HTR-8/SVneo (cell line): ENCODE measurements at places on chromosomes 6 and 20.

GRCh38 chr6:113281014-113281413 lies 576.1 kb upstream of the MARCKS start:
- DNase-seq = no peak

DNA sequence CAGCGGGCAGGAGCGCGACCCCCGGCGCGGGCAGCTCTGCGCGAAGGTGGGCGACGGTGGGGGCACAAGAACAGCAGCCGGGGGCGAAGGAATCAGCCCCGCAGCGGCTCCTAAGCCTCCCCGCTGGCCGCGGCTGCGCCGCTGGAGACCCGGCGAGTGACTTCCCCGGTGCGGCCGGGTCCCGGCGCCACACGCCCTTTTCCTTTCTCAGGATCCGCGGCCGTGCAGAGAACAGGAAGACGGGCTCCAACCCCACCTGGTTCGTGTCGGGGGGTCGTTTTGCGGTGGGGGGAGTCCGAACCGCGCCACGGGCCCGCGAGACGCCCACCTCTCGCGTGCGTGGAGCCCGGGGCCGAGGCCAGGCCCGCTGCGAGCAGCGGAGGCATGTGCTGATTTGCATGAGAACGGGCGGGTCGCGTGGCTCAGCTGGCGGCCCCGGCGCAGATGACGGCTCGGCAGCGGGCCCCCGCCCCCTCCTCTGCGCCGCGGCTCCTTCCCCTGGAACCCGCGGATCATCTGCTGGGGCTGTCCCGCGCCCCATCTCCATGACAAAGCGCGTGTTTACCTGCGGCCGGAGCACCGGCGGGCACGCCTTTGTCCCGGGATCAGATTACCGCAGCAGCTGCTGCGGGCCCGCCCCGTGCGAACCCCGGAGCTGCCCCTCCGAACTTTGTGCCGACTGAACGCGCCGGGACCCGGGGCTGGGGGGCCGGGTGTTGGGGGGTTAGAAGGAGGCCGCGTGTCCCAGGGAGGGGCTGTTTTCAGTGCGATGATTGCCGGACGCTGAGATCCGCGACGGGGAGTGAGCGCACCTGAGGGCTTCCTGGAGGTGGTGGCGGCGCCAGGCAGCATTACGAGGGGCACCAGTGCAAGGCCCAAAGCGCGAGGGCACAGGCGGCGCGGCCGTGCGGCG lies 4.9 kb upstream of the DLL1 start:
- no peak for DNase-seq

- no peak for DNase-seq
These were observed 234.8 kb downstream of the NRN1 start for GRCh38 chr6:5771759-5772390.

DNA sequence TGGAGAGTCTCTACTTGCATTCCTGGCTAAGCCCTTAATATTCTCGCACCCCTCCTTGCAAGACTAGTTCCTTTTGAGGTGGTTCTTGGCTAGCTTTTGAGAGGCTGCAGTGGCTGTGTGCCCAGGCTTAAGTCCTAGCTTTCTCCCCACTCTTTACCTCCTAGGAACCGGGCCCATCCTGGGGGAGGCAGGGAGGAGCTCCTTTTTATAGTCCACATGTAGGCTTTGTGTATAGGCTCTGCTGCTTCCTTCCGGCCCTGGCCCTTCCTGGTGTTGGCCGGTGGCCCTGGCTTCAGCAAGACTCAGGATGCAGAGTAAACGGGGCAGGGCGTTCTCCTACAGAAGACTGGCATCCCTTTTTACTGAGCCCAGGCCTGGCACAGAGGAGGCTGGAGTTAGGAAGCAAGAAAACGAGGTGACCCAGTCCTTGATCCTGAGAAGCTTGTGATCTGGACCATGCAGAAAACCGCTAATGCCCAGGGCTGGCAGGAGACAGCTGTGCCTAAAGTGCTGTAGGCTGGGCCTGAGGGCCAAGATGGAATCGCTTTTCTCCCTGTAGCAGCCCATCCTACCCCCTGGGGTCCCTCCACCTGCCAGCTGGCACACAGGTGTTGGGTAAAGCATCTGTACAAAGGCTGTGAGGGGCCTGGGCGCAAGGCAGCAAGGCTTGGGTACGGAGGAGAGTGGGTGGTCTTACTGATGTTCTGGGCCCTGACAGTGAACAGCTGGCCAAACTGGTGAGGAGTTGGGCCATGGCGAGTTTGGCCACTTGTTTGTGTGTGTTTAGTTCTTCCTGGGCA lies 8.7 kb downstream of the PLCG1 start:
- DNase-seq = no peak

DNA sequence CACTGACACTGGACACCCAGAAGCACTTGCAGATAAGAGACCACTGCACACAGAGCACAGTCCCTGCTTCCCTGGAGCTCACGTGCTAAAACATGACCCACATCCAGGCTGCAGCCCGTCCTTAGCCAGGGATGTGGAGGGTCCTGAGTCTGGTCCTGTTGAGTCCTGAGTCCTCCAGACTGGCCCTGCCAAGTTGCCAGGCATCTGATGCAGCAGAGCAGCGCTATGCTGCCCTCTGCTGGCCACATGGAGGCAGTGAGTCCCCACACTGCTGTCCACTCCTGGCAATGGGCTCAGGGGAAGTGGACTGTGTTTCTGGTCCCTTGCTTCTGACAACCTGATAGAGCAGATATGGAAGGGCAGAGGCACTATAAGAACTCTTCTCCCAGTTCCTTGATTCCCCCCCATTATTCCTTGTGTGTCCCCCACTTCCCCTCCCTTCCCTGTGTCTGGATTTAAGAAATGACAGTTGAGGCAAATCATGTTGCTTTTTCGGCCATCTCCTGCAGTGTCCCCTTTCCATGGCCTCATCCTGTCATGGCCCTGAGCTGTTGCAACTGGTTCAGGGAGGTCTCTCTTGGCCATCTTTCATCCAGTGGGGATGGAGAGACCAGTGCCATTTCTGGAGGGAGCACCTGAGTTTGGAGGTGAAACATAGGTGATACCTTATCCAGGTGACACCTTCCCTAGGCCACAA lies 86.0 kb downstream of the DHX35 start:
- DNase-seq = peak; percentile 97

DNA sequence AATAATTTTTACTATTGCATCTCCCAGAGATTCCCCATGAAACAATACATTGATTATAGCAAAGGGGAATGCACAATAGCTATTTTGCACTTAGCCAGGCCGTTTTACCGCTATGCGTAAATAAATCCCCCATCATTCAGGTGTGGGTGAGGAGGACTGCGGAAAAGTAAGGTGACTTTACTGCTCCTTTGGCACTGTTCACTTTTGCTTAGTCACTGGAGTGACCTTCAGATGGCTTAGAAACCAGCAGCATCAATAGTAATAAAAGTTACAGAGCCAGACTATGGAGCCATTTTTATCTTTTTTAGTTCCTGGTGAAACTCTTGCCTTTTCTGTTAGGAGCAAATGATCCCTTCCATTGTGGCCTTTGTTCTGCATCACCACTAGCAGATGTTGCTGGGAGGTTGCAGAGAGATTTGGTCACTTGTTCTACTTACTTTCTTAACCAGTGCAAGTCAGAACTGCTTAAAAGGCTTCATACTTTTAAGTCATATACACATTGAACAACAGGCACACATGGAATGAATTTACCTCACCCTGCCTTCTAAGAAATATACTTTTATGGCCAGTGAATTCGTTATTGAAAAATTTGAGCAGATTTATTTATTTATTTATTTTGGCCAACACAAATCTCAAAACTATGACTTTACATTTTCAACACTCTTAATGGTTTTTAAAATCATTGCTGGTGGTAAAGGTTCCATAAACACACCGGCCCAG lies 12.1 kb upstream of the BTBD3 start:
- DNase-seq = no peak

- peak; percentile 37 for DNase-seq
These were observed 480 bp upstream of the NT5E start for GRCh38 chr6:85449388-85449817.

DNA sequence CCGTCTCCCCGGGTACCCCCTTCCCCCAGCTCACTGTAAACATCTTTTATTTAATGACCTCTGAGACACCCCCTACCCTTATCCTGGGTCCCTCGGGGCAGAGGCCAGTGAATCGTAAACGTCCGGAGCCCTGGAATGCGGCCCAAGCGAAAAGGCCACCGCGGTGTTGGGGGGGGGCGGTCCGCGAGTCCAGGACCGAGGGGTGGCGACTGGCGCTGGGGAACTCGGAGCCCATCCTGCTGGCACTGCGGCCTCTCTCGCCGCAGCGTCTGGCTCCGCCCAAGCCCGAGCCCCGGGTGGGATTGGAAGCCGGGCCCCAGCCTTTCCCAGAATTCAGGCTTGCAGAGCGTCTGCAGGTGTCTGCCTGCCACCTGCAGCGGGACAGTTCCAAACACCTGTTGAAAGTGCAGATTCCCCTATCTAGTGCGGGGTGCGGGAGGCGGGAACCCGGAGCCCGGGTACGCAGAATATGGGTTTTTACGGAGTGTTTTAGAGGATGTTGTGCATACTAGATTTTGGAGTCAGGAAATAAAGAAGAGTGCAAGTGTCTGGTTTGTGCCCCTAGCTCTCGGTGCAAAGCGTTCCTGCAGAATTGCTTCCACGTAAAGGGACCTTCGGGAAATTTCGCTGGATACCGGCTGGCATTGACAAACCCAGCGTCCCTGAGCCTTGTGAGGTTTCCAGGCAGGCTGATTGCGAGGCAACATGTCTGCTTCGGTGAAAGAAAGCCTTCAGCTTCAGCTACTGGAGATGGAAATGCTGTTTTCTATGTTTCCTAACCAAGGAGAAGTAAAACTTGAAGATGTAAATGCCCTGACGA lies 800 bp downstream of the RWDD2A start:
- peak; percentile 39 for DNase-seq

DNA sequence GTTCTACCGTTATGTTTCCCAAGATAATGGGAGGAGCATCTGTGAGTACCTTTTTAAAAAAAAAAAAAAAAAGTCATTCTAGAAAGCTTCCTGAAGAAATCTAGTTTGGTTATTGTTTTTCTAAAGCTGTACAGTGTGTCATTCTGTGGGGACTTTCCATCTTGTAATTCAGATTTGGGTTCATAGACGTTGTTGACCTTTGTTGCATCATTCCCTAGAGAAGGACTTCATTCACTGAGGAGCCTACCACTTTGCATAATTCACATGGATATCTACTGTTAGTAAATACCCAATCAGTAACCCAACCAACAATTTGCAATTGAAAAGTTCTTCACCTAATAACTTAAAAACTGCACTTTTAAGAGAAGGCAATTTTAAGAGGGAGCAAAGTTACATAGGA lies 60.1 kb downstream of the RPP40 start:
- DNase-seq = no peak

GRCh38 chr20:34315236-34315635 lies 12.1 kb upstream of the AHCY start:
- no peak for DNase-seq

GRCh38 chr6:99661870-99662269 lies 55.2 kb downstream of the PRDM13 start:
- no peak for DNase-seq

- DNase-seq = no peak
These were observed 83.5 kb downstream of the TTLL2 start for GRCh38 chr6:167408235-167408869.

GRCh38 chr6:152973916-152974315 lies 8.9 kb downstream of the FBXO5 start:
- no peak for DNase-seq

- DNase-seq = no peak
These were observed 9.4 kb upstream of the AVP start for GRCh38 chr20:3093861-3094361.

- DNase-seq = no peak
These were observed 286.3 kb downstream of the BTBD9 start for GRCh38 chr6:38353310-38354036.

DNA sequence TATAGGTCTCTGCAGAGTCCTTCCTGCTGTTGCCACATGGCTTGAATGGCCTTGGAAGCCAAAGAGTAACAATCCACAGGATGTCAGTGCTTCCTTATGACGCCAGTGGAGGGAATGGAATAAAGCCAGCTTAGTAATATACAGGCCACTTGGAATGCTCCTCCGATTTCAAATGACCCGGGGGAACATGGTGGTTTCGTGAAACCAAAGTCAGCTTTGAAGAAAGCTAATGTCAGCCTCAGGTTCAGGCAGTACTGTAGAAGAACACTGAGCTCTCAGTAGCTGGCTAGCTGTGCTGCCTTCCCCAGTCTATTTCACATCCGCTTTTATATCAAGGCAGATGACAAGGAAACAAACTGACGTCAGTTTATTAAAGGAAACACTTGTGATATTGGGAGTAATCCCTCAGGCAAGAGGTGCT lies 189.1 kb downstream of the DTNBP1 start:
- no peak for DNase-seq

GRCh38 chr6:107353773-107354382 lies 105.5 kb downstream of the PDSS2 start:
- no peak for DNase-seq

DNA sequence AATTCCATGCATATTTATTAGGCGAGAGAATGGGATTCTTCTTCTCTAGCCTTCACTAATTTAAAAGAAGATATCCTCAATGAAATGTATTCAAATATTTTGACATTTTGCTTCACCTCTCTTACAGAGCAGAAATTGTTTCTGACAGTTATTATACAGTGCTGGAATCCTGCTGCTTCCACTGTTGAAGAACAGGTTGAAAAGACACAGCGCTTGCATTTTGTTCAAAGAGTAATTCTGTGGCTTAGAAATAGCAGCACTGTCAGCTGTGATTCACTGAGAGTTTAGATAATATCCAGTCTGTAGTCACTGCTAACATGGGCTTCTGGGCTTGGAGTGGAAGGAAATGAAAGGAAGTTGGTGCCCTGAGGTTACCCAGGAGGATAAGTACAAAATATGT lies 117.1 kb upstream of the FBXL4 start:
- DNase-seq = no peak

- no peak for DNase-seq
These were observed 78.5 kb downstream of the REPS1 start for GRCh38 chr6:138909511-138909910.

DNA sequence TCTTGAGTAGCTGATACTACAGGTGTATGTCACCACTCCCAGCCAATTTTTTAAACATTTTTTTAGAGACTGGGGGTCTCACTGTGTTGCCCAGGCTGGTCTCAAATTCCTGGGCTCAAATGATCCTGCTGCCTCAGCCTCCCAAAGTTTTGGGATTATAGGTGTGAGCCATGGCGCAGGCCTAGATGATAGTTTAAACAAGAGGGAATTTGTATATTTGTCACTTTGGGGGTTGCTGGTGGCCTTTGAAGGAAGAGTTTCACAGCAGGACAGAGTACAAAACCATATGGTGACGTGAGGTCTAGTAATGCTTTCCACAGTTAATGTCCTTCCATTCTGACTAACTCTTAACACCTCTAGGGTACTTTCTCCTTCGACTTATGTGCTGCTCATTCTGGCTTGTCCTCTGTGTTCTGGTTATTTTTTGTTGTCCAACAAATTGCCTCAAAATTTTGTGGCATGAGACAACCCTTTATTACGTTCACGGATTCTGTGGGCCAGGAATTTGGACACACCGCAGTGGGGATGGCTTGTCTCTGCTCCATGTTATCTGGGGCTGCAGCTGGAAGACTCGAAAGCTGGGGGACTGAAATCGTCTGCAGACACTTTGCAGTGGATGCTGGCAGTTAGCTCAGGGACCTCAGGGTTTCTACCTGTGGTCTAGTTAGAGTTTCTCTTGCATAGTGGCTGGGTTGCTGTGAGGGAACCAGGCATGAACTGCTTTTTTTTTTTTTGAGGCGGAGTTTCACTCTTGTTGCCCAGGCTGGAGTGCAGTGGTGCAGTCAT lies 23.0 kb upstream of the IER3 start:
- no peak for DNase-seq

- no peak for DNase-seq
These were observed 4.3 kb downstream of the SLC26A8 start for GRCh38 chr6:36020154-36020553.
